ENCODE measurements at places on chromosomes 16 and 17.

DNA sequence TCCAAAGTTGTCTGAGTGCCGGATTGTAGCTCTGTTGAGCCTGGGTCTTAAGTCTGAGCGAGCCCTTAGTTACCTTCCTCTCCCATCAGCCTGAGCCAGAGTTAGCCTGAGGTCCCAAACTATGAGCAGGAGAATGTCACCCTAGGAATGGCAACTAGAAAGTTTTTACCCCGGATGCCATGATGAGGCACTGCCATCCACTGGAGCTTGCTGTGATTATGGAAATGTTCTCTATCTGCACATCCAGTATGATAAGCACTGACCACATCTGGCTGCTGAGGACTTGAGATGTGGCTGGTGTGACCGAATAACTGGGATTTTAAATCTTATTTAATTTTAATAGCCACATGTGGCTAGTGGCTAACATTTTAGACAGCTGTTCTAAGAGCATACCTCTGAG lies 550.0 kb downstream of the CDH13 start:
- DNase-seq = no peak

DNA sequence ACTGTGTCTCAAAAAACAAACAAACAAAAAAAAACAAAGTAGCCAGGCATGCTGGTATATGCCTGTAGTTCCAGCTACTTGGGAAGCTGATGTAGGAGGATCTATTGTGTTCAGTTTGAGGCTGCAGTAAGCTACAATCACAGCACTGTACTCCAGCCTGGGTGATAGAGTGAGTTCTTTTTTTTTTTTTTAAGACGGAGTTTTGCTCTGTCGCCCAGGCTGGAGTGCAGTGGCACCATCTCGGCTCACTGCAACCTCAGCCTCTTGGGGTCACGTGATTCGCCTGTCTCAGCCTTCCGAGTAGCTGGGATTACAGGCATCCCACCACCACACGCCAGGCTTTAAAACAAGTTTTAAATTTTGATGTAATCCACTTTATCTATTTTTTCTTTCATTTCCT lies 80.2 kb upstream of the STAC2 start:
- no peak for DNase-seq

- no peak for DNase-seq
Measured at GRCh38 chr16:74999219-74999608, 390 bp downstream of the ZNRF1 start.

DNA sequence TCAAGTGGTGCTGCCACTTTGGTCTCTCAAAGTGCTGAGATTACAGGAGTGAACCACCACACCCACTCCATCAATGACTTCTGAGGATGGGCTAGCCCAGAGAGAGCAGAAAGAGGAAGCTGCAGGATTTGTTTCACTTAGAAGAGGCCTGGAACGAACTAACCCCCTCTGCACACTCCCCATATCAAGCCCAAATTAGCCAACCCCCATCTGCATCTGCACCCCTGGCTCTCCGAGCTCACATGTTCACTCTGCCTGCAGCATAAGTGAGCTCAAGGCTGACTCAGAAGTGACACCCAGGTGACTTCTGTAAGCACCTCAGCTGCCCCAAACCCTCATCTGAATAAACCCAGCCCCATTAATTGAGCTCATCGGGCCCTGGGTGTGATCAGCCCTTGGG lies 4.8 kb downstream of the SCNN1G start:
- DNase-seq = no peak

GRCh38 chr17:17359271-17359670 lies 56.1 kb downstream of the NT5M start:
- DNase-seq = no peak

GRCh38 chr16:75566040-75566757 lies at the start of gene GABARAPL2:
GABARAPL2 (plus strand) TSS chr16:75566379; CDS start chr16:75566487, 108 bp downstream.
- peak; percentile 48 for DNase-seq

Data from fibroblast of skin of left quadriceps (primary cell).